Activated CD4-positive, alpha-beta T cell treated with anti-CD3 and anti-CD28 coated beads for 4 hours (primary cell): ENCODE measurements at places on chromosomes 16 and 17.

GRCh38 chr16:22214889-22215288 lies 8.8 kb downstream of the EEF2K start:
- no peak for DNase-seq

DNA sequence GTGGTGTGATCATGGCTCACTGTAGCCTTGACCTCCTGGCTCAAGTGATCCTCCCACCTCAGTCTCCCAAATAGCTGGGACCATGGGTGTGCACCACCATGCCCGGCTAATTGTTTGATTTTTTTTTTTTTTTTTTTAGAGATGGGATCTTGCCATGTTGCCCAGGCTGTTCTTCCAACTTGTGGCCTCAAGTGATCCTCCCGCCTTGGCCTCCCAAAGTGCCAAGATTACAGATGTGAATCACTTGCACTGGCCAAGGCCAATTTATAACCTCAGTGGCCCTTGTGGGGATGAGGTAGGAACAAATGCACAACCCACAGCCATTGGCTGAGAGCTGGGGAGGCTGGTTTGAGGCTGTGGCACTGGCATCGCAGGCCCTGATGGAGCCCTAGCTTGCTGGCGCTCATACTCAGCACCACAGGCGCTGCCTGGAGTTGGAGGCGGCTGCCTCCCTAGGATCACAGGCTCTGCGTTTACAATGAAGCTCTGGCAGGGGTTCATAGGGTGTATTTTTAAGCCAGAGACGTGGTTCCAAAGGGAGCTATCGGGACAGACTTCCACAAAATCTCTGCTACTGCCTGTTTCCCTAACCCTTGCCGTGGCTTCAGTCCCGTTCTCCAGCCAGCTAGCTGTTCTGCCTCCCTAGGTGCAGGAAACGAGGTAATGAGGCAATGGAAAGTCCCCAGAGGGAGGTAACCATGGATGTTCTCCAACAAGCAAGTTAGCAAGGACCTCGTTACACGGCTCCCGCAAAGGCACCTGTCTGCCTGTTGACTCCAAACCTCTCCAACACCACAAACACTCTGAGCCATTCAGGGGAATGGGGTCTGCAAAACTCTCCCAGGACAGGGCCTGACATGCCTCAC lies 2.9 kb downstream of the ABCA3 start:
- no peak for DNase-seq

GRCh38 chr17:17783825-17784656 lies 52.7 kb downstream of the SREBF1 start:
- peak; percentile 20 for DNase-seq

GRCh38 chr16:3454093-3454492 lies 10.6 kb downstream of the NAA60 start:
- no peak for DNase-seq

DNA sequence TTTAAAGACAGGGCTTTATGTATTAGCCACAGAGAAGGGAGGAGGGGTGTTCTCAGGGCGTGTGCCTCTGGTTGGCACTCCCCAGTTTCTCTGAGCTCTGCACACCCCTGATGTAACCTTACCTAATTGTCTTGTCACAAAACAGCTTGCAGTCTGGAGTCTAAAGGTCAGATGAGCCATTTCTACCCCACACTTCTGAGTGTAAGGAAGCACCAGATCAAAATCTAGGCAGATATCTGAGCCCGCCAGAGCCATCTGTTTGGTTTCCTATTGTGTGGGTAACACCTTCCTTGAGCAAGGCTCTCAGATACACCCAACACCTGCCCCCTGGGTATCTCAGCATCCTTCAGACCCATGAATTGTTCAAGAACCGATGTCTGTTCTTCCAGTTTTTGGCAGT lies 15.5 kb downstream of the CDH1 start:
- no peak for DNase-seq

- DNase-seq, result no peak
Measured at GRCh38 chr16:67833030-67833414, 9.1 kb upstream of the THAP11 start.

- DNase-seq, result no peak
Measured at GRCh38 chr17:17724307-17725010, 43.2 kb downstream of the RAI1 start.

- no peak for DNase-seq
Measured at GRCh38 chr17:58611331-58611730, 80.5 kb downstream of the TEX14 start.

GRCh38 chr16:71423016-71423415 lies 18.8 kb downstream of the TLE7 start:
- no peak for DNase-seq

- DNase-seq, result no peak
Measured at GRCh38 chr17:46163929-46164594, 29.2 kb downstream of the KANSL1 start.

- no peak for DNase-seq
Measured at GRCh38 chr17:77768248-77768852, 190.2 kb upstream of the TNRC6C start.

- DNase-seq, result no peak
Measured at GRCh38 chr16:86634292-86634691, 55.9 kb downstream of the FOXL1 start.

- DNase-seq, result no peak
Measured at GRCh38 chr17:348692-349425, 3.7 kb downstream of the RPH3AL start.
